ENCODE measurements at places on chromosomes 12 and 14.

GRCh38 chr12:127582074-127582473, 684.9 kb upstream of the TMEM132C start:
- no peak for DNase-seq

DNA sequence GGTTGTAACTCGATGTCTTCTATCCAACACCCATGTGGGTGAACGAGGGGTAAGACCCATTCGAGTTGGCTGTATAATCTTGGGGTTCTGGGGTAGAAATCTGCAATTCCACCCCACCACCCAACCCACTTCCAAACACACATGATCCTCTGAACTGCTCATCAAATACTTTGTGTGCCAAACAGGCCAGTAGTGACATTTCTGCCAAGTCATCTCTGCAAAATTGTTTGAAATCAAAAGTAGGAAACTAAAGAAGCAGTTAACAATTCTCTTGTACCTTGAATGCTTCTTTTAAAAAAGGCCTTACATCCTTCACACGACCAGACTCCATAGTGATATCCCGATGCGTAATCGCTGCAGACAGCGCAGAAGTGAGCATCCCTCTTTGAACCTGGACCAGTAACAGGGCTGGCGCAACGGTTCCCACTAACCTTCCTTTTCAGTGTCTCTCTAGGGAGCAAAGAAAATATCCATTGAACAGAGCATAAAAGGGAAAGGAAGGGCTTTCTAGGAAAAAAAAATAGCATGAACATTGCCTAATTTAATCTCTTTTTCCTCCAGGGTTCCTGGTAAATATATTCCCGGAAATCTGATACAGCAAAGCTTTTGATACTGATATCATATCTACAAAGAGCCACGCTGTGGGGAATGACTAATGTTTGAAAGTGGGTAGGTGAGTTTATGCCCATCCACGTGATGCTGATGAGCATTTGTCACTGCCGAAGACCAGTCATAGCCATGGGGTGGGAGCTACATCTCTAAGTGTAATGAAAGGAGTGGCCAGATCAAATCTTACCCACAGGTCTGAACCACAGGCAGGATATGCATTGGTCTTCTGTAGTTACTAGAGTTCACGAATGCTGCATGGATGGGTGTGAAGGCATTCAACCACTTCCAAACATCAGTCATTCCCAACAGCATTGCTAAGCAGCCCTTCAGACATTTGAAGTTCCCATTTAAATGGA, 14.2 kb downstream of the ESR2 start:
- no peak for DNase-seq

DNA sequence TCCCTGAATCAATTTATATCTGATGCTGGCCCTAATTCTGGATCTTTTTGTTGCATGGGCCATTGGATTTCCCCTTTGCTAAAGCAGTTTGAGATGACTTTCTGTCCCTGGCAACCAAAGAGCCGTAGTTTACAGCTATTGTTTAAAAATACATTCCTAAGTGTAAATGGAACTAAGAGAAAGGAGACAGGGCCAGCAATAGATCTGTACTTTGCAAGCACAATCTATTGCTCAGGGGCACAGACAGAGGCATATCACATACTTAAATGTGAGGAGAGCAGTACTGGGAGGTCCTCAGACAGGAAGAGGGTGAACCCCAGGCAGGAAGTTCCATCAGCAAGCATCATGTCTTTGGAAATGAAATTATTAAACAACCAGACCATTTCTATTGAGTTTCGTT, 126.6 kb downstream of the ZFP36L1 start:
- DNase-seq: no peak

- no peak for DNase-seq
Observed at GRCh38 chr12:26770239-26771070, 62.5 kb downstream of the ITPR2 start.

DNA sequence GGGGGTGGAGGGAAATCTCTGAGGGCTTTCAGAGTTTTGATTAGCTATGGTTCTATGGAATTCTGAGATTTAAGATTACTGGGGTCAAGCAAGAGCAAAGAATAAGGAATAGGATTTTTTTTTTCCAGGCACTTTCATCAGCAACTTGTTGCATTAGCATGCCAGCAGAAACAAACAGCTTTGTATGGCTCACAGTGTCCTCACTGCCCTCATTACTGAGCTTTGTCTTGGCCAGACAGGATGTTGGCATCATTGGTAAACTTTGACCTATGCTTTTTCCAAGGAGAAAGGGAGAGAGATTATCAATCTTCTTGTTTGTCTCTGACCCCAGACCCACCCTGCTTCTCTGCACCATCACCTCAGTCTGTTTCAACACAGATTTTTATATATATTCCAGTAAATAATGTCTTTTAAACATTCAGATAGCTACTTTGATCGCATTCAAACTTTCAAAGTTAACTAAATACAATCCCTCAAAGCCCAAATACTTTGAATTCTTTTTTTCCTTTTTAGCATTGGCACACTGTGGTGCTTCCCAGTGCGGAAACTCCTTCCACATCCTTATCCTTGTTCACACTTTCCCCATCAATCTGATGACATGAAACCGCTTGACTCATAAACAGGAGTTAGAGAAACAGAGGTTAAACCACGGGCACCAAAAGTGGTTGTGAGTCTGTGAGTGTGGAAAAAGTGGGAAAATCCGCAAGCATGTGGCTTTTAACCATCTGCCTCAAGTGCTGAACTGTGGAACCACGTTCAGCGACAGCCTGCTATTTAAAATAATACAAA, 282.2 kb upstream of the FAR2 start:
- DNase-seq: no peak

DNA sequence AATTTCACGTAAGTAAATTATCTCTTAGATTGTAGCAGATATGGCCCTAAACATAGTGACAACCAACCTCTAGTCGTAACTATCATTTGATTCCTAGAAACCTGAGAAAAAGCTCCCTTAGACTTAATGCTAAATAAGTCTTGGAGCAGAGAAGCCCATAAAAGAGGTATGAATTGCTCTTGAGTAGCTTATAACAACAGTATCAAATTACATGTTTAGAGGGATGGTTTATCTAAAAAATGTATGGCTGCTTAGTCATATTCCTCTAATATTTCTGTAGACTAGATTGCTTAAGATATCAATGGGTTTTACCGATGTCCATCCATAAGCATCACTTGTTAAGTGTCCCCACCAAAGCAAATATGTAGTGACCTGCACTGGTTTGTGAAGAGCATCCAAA, 259.7 kb downstream of the NELL2 start:
- no peak for DNase-seq

GRCh38 chr14:38357557-38357956, 101.7 kb upstream of the CLEC14A start:
- no peak for DNase-seq

All from stimulated activated CD4-positive, alpha-beta T cell treated with anti-CD3 and anti-CD28 coated beads, Interleukin-1b, Interleukin-23, amount 100 ng/mL, for 1 hour (primary cell).